ENCODE measurements at places on chromosomes 6 and 20.

GRCh38 chr6:169472786-169473416 is 219.3 kb upstream of the THBS2 start:
- no peak for DNase-seq

- no peak for DNase-seq
Observed at GRCh38 chr6:1250489-1251197, 61.3 kb upstream of the FOXQ1 start.

- no peak for DNase-seq
Observed at GRCh38 chr20:38610521-38610920, 8.9 kb downstream of the ARHGAP40 start.

- no peak for DNase-seq
Observed at GRCh38 chr6:138044972-138045371, 62.2 kb downstream of the PERP start.

DNA sequence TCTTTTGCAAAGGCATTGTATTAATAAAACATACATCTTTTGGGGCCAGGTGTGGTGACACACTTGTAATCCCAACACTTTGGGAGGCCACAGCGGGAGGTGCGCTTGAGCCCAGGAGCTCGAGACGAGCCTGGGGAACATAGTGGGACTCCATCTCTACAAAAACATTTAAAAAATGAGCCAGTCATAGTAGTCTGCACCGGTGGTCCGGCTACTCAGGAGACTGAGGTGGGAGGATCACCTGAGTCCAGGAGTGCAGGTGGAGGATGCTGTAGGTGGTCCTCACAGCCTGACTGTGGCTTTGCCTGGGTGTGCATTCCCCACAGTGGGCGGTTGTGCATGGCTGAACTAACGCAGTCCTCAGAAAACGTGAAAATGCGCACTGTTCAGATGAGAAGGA is 162.5 kb downstream of the DLL1 start:
- DNase-seq, result no peak

GRCh38 chr6:151365233-151365632 is 26.1 kb downstream of the ZBTB2 start:
- DNase-seq, result no peak

GRCh38 chr6:156890627-156891314 is 113.6 kb downstream of the ARID1B start:
- DNase-seq, result no peak

DNA sequence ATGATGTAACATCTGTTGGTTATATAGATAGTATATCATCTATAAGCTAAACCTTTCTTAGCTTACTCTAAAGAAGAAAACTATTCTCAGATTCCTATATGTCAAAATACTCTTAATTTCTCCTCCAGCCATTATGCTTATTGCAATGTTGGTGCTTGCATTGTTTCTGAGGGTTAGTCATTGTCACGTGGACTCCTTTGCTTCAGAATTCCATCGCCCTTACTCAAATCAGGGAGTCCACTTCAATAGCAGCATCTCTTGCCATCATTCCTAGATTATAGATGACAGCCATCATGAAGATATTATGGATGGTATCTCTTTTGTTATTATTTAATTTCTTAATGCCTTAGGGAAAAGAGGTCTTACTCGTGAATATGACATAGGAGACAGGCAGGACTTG is 776.1 kb downstream of the TENT5A start:
- no peak for DNase-seq

DNA sequence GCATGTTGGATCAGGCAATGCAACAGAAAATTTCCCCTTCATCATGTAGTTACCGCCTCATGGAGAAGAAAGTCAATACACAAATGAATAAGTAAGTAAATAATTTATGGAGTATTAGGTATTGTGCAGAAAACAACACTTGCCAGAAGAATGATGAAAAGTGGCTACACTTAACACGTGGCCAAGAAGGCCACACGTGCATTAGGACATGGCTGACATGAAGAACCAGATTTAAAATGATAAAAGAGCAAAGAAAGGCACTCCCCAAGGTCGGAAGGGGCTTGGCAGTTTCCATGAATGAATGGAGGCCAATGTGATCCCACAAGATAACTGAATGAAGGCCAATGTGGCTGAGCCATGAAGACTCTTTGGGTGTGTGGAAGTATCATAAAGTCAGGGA is 447.2 kb downstream of the DOK5 start:
- DNase-seq, result no peak

DNA sequence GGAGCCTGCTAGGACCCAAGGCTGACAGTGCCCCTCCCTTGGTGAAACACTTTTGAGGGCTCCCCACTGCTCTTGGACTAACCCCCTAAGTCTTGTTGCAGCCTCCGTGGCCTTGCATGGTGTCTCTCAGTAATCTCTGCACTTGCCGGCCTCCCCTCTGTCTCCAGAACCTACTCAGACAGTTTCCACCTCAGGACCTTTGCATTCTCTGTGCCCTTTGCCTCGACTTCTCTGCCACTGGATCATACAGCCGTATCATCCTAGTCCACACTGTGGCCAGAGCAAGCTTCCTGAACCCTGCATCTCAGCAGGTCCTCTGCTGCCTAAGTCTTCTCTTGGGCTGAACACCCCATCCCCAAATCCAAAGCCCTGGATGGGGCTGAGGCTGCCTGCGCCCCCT is 152.0 kb upstream of the PTPN1 start:
- no peak for DNase-seq

DNA sequence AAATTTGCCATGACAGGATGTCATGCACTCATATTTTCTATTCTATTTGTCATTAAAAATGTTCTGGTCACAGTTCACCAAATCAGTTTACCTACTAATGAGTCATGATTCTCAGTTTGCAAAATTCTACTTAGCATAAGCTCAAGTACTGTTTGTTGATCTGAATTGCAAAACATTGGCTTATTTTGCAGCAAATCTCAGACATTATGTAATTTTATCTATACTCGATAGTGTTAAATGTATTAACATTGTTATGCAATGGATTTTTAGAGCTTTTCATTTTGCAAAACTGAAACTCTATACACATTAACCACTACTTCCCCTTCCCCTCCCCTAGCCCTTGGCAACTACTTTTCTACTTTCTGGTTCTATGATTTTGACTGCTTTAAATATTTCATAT is 213.8 kb upstream of the ZFP64 start:
- DNase-seq, result no peak

GRCh38 chr6:169752074-169752623 is 727 bp downstream of the ERMARD start:
- DNase-seq, result no peak

DNA sequence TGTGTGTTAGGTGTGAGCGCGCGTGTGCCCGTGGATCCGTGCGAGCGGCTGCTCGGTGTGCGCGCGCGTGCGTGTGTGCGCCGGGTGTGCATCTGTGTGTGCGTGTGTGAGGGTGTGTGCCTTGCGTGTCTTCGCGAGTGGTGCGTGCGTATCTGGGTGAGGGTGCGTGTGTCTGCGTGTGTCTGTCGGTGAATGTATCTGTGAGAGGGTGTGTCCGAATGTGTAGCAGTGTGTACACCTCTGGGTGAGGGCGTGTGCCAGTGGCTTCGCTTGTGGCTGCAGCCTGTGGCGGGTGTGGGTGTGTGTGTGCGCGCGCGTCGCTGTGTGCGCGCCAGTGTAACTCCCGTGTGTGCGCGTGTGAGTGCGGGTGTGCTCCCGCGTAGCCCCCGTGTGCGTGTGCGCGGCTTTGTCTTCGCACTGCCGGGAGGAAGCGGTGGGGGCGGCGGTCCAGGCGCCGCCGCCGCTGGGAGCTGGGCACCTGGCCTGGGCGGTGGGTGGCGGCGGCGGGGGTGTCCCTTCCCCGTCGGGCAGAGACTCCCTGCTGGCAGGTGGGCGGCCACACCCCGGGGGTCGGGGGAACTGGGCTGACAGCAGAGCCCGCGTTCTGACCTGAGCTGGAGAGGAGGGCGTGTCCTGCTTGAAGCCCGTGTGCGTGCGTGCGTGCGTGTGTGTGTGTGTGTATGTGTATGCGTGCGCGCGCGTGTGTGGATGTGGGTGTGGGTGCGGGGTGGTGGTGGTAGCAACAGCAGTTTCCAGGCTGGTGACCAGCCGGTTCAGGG is 61.3 kb upstream of the EPB41L1 start:
- DNase-seq, result no peak

GRCh38 chr6:28224131-28225055 is 682 bp upstream of the ZSCAN9 start:
- DNase-seq, result no peak

- DNase-seq, result no peak
Observed at GRCh38 chr6:100906325-100906724, 25.2 kb upstream of the ASCC3 start.

- DNase-seq, result no peak
Observed at GRCh38 chr20:43548273-43548880, 10.4 kb upstream of the SGK2 start.

- DNase-seq, result peak; percentile 5
Observed at GRCh38 chr20:41889126-41889843, 271.1 kb upstream of the CHD6 start.
